ENCODE measurements at places on chromosomes 13 and 19.

DNA sequence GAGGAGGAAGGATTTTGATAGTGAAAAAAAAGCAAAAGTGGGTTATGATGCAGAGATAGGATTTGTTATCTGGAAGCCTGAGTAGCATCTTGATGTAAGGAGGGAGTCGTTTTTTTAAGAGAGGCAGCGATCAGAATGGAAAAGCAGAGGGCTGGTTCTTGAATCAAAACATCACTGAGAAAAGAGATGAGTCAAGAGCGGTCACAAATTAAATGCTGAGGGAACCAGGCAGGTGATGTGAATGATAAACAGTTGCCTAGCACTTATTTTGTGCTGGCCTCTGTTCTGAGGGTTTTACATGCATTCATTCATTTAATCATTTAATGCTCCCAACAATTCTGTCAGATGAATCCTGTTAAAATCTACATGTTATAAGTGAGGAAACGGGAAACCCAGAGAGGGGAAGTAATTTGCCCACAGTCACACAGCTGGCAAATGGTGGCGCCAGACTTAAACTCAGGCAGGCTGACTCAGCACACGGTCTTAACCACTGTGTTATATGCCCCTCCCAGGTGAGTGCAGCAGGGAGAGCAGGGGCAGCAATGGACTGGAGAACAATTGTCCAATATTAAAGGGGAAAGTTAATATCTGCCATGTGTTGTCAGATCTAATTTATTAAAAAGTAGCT is 21.4 kb downstream of the SIGLECL1 start:
- no peak for DNase-seq

GRCh38 chr13:55361141-55361540 is 1779.6 kb upstream of the PRR20A start:
- no peak for DNase-seq

- no peak for DNase-seq
These were observed 4.3 kb upstream of the NR1H2 start for GRCh38 chr19:50371914-50372475.

GRCh38 chr13:43911871-43912270 is 32.2 kb downstream of the LACC1 start:
- no peak for DNase-seq

DNA sequence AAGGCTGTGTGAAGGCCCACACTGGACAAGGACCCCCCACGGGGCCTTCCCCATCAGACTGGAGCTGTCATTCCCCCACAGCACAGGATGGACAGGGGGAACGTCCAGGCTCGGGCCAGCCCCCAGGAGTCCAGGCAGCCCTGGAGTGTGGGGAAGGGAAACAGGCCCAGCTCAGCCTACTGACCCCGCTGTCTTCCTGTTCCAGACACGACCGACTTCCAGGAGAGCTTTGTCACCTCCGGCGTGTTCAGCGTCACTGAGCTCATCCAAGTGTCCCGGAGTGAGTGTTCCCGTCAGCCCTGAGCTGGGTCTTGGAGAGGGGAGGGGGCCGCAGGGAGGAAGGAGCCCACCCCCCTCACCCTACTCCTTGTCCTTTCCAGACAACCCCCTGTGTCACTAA is 47.0 kb downstream of the SMIM24 start:
- no peak for DNase-seq

DNA sequence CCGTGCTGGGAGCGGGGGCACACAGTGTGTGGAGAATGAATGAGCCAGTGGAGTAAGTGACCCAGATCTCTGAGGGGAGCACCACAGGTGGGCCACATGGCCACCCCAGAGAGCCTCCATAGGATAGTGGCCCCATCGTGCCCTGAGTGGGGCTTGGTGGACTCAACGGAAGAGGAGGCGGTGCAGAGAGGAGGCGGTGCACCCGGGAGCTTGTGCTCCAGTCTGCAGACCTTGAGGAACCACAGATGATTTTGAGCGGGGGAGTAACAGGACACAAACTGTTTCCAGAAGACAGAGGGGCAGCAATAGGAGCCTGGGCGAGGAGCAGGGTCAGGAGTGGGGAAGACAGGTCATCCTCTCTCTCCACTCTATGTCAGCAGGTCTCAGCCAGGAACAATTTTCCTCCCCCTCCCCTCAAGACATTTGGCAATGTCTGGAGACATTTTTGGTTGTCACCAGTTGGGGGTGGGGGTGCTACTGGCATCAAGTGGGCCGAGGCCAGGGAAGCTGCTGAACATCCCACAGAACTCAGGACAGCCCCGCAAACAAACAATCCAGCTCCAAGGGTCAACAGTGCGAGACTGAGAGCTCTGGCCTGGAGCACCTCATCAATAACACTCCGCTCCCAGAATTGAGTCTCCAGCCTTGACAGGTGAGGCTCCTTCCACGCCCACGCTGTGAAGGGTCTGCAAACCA is 182.2 kb downstream of the USP12 start:
- no peak for DNase-seq

DNA sequence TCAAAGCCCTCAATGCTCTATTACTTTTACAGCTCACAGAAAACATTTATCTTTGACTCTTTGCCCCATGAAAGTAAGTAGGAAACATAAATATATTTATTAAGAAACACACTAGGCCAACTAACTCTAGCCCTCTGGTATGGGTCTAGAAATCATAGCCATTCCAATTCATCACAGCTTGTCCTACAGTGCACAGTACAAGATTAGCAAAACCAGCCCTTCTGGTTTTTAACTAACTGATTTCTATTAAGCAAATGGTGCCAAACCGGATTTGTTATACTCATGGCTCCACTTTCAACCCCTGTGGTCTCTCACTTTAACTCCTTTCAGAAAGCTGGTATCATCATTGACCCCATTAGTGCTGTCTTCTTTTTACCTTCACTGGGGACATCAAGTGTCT is 5.6 kb upstream of the LRRC63 start:
- DNase-seq: no peak

GRCh38 chr13:43751624-43752023 is 35.1 kb downstream of the ENOX1 start:
- no peak for DNase-seq

DNA sequence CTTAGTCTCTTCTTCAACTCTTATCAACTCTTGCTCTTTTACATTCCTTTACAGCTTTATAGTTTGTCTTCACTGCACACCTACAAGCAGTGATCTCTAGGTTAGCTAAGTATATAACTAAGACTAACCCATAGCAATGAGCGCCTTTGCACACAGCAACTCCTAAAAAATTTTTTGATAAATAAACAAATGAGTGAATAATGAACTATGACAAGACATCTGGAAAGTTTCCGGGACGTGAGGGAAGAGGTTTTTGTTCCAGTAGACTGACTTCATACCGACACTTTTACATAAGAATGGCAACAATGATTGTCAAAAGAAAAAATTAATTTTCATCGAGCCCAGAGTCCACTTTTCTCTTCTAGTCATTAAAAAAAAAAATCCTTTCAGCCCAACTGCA is 98.3 kb downstream of the ELF1 start:
- no peak for DNase-seq

- no peak for DNase-seq
These were observed 91.2 kb downstream of the PCDH9 start for GRCh38 chr13:67138970-67139369.

All from stimulated activated CD8-positive, alpha-beta memory T cell treated with anti-CD3 and anti-CD28 coated beads, Interleukin-7, amount 100 ng/mL, for 24 hours (primary cell).